ENCODE measurements at places on chromosomes 3 and 15. TPM values are rescaled to one million over a fixed set of nuclear protein-coding genes. Genes with fewer than 3 reads are reported as not detected.

The NAALADL2 gene
- total RNA-seq = 1.9 TPM

The P2RY1 gene
- 0.29 TPM for total RNA-seq

The ARNT2 gene
- total RNA-seq = 0.11 TPM

The TLR9 gene
- not detected for total RNA-seq

The ROBO1 gene
- total RNA-seq = 35.5 TPM

The A4GNT gene
- not detected for total RNA-seq

- H3K4me1 ChIP-seq = no peaks in the 10 kb centered on the region
- H3K36me3 ChIP-seq = no peaks in the 10 kb centered on the region
- peak; percentile 11 for DNase-seq
- no peak overlapping the region for H3K4me3 ChIP-seq
- H3K27ac ChIP-seq = no peak overlapping the region
Measured at GRCh38 chr15:65344914-65345275, 32.9 kb downstream of the IGDCC3 start.

- no peak overlapping the region for H3K4me3 ChIP-seq
- no peaks in the 10 kb centered on the region for H3K36me3 ChIP-seq
- no peak overlapping the region for H3K27ac ChIP-seq
- peaks cover 10% of the 10 kb centered on the region for H3K4me1 ChIP-seq
- no peaks in the 10 kb centered on the region for H3K27me3 ChIP-seq
- DNase-seq = peak; percentile 68
Measured at GRCh38 chr3:169634618-169635236, 28.8 kb downstream of the MECOM start.

- peaks cover 92% of the 10 kb centered on the region for H3K4me1 ChIP-seq
- H3K4me3 ChIP-seq = peak overlapping the region; percentile 55
- peak; percentile 98 for DNase-seq
- H3K27me3 ChIP-seq = no peaks in the 10 kb centered on the region
Measured at GRCh38 chr3:149575961-149576564, 81.8 kb downstream of the WWTR1 start.

DNA sequence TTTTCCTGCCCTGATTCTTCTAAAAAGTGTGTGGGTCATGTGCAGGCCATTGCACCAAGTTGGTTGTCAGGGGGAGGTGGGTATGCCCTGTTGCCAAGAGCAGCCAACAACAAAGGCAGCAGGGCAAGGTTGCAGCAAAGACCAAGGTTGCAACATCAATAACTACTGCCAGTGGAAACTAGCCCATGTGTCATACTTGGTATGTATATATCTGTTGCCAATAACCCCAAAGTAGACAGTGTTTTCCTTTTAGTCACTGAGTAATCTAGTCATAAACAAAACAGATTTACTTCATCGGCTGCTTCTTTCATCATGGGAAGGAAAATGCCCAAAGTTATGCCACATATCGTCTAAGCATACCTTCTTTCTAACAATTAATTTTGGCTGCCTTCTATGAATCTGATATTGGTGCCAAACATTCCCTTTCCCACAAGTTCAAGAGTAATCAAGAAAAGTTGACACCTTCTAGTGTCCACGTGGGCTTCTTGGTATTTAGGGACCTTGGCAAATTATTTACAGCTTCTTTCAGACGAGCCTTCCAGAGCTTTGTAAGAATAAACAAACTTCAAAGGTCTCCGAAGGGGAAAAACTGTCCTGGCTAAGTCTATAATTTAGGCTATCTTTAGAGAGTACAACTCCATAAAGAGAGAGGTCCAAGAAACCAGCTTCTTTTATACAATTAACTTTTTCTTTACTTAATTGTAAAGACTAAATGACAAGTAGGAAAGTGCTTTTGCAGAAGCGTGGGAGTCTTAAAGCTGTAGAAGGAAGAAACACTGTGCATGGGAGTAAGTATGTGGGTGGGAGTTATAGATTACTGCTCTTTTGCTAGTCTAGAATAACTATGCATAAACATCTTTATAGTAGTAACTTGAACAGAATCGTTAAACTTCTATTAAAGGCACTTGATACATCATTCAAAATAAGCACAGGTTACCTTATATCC lies 10.0 kb upstream of the MBNL1 start:
- no peaks in the 10 kb centered on the region for H3K36me3 ChIP-seq
- peak; percentile 97 for DNase-seq
- peak overlapping the region; percentile 45 for H3K27ac ChIP-seq
- peak overlapping the region; percentile 24 for H3K4me3 ChIP-seq
- H3K27me3 ChIP-seq = no peaks in the 10 kb centered on the region

DNA sequence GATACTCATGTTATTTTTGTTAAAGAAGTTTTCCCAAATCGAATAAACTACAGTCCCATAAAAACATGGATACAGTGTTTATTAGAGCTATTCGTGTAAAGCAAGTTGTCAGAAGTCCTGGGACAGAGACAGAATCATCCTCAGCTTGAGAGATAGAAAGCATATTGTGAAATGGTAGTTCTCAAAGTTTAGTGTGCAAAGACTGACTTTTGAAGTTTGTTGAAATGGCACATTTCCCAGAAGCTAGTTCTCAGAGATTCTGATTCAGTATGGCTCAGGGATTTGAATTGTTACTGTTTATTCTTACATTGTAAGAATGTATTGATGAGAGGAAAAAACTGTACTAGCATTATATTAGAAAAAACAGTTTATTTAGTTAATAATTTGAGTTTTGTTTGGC lies 22.1 kb downstream of the GABRR3 start:
- DNase-seq = no peak
- no peak overlapping the region for H3K4me3 ChIP-seq
- no peaks in the 10 kb centered on the region for H3K36me3 ChIP-seq
- H3K27ac ChIP-seq = no peak overlapping the region

- DNase-seq = no peak
- no peak overlapping the region for H3K27ac ChIP-seq
- no peaks in the 10 kb centered on the region for H3K27me3 ChIP-seq
- no peak overlapping the region for H3K4me3 ChIP-seq
Measured at GRCh38 chr15:77808075-77808474, 175.4 kb upstream of the LINGO1 start.

DNA sequence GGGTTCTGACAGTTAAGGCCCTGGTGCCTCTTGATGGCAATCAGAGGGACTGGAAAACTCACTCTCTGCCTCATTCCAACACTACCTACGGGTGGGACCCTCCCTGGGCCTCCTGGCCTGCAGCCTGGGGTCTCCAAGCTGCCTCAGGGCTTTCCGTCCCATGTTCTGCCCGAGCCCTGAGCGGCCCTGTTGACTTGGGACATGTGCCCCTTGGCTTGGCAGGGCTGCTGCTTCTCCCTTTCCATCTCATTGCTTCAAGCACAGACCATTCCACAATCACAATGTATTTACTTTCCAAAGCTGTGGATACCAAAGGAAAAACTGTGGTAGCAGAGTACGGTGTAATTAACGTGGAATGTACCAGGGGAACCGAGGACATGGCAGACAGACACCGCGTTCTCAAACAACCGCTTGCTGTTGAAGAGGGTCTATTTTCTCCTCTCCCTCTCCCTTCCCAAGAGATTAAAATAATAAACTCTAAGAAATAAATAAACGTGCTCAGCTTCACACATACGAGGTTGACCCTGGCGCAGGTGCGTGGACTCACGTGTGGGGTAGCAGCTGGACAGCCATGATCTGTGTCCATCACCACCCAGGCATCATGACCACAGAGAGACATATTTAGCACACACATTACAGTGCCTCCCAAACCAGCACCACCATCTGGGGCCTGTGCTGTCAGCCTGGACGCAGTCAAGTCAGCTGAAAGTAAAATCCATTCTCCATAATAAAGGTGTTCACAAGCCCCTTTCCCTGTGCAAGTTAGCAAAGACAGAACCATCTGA lies 172.0 kb downstream of the XXYLT1 start:
- H3K4me3 ChIP-seq = no peak overlapping the region
- H3K27ac ChIP-seq = no peak overlapping the region
- no peaks in the 10 kb centered on the region for H3K27me3 ChIP-seq
- no peak for DNase-seq
- peaks cover 47% of the 10 kb centered on the region for H3K4me1 ChIP-seq

DNA sequence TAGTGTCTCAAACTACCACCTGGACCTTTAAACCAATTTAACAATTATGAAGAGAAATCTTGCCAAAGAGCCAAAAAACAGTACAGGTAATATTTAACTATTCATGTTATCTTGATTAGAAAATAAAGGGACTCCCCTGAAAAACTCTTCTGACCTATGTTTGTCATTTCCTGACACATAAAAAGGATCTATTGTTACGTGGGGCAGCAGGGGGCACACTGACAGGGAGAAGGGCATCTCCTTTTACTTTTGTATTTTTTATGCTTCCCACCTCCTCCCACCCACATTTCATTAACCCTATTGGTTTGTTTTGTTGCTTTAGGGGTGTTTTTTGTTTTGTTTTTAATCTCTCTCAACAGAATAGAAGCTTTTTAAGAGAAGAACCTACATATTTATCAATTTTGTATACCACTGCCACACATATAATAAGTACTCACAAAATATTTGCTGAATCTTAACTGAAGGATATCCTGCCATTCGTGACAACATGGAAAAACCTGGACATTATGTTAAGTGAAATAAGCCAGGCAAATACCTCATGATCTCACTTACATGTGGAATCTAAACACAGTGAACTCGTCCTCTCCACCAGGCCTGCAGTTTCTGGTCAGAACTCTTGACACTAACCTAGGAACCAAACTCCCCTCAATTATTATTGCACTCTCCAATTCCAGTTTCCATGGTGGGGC lies 17.7 kb downstream of the STAG1 start:
- no peaks in the 10 kb centered on the region for H3K36me3 ChIP-seq
- no peaks in the 10 kb centered on the region for H3K4me1 ChIP-seq
- no peaks in the 10 kb centered on the region for H3K27me3 ChIP-seq
- DNase-seq = no peak
- H3K27ac ChIP-seq = no peak overlapping the region
- no peak overlapping the region for H3K4me3 ChIP-seq

GRCh38 chr15:79522656-79523055 lies 90.5 kb downstream of the MINAR1 start:
- no peaks in the 10 kb centered on the region for H3K36me3 ChIP-seq
- H3K27me3 ChIP-seq = peaks cover 41% of the 10 kb centered on the region
- no peak overlapping the region for H3K4me3 ChIP-seq
- DNase-seq = no peak
- H3K27ac ChIP-seq = no peak overlapping the region

DNA sequence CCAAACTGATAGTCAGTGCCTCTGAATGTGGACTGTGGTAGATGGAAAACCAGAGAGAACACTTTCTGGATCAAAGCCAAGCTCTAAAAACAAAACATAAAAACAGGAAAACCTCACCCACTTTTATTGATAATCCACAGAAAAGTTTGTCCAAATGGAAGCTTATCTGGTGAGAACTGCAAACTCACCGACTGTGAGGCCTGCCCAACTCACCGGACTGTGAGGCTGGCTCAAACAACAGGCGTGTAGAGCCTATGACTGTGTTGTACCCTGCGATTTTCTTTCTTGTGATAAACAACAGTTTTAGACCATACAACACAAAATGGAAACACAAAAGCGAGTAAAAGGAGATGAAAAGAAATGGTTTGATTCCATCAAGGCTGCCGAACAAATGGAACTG lies 7.2 kb downstream of the PRR23C start:
- peaks cover 17% of the 10 kb centered on the region for H3K27me3 ChIP-seq
- no peaks in the 10 kb centered on the region for H3K36me3 ChIP-seq
- no peak for DNase-seq
- H3K4me3 ChIP-seq = no peak overlapping the region
- no peak overlapping the region for H3K27ac ChIP-seq

DNA sequence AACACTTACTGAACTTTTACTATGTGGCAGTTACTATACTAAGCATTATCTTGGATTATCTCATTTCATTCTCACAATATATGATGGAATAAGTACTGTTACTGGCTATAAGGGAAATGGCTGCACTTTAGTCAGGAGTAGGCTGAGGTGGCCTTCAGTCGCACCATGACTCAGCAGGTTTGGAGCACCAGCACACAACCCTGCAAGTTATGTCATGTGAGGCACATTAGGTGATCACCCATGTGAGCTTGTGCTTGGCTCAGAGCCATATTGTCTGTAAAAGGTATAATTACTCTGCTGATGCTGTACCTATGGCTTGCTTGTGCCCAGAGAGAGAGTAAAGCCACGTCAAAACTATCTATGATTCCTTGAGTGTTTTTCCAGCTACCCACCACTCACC lies 54.1 kb upstream of the TIPARP start:
- H3K4me1 ChIP-seq = peaks cover 13% of the 10 kb centered on the region
- no peak overlapping the region for H3K4me3 ChIP-seq
- no peaks in the 10 kb centered on the region for H3K27me3 ChIP-seq
- no peak overlapping the region for H3K27ac ChIP-seq
- peak; percentile 23 for DNase-seq

- H3K27ac ChIP-seq = no peak overlapping the region
- peaks cover 35% of the 10 kb centered on the region for H3K27me3 ChIP-seq
- no peaks in the 10 kb centered on the region for H3K4me1 ChIP-seq
- no peak for DNase-seq
- no peaks in the 10 kb centered on the region for H3K36me3 ChIP-seq
Measured at GRCh38 chr3:135460273-135460672, 505.3 kb upstream of the PPP2R3A start.

GRCh38 chr3:128804017-128804810 lies 75.2 kb upstream of the ACAD9 start:
- H3K4me3 ChIP-seq = no peak overlapping the region
- no peaks in the 10 kb centered on the region for H3K27me3 ChIP-seq
- DNase-seq = no peak

DNA sequence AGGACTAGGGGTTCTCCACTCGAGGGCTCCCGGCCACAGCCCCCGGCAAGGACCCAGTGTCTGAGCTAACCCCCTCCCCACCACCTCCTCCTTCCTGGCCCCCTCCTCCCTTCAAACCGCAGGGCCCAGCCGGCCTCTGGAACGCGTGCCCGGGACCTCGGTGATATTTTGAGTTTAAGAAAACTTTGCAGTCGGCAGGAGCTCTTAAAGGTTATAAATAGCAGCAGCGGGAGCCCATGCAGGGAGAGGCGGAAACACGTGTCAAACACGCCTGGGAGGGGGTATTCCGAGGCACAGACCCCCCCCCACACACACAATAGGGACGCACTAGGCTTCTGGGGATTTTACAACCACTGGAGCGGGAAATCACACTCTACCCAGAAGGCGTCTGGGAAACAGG lies 3.1 kb upstream of the PTH1R start:
- no peaks in the 10 kb centered on the region for H3K36me3 ChIP-seq
- no peak for DNase-seq
- no peaks in the 10 kb centered on the region for H3K27me3 ChIP-seq
- H3K27ac ChIP-seq = no peak overlapping the region
- no peaks in the 10 kb centered on the region for H3K4me1 ChIP-seq

DNA sequence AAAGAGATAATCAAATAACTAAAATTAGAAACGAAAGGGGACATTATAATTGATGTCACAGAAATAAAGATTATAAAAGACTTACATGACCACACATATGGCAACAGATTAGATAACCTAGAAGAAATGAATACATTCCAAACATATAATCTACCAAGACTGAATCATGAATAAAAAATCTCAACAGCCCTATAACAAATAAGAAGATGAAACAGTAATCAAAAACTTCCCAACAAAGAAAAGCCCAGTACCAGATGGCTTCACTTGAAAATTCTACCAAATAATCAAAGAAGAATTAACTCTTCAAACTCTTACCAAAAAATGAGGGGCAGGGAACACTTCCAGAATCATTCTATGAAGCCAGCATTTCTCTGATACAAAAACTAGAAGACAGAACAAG lies 11.8 kb downstream of the TOP2B start:
- H3K27me3 ChIP-seq = no peaks in the 10 kb centered on the region
- no peaks in the 10 kb centered on the region for H3K4me1 ChIP-seq
- no peak overlapping the region for H3K27ac ChIP-seq
- DNase-seq = no peak
- H3K36me3 ChIP-seq = 0 out of 2 replicates have a peak, but pooled peaks cover 9% of the 10 kb centered on the region

GRCh38 chr3:60742606-60743145 lies 508.6 kb downstream of the FHIT start:
- DNase-seq = peak; percentile 80
- no peak overlapping the region for H3K27ac ChIP-seq
- no peak overlapping the region for H3K4me3 ChIP-seq
- peaks cover 19% of the 10 kb centered on the region for H3K4me1 ChIP-seq
- no peaks in the 10 kb centered on the region for H3K36me3 ChIP-seq
- no peaks in the 10 kb centered on the region for H3K27me3 ChIP-seq

All from PC-3 (cell line).